Activated T-cell treated with anti-CD3 and anti-CD28 coated beads, Interleukin-2, amount 50 U/mL, for 24 hours (primary cell): ENCODE measurements at places on chromosomes 13 and 19.

DNA sequence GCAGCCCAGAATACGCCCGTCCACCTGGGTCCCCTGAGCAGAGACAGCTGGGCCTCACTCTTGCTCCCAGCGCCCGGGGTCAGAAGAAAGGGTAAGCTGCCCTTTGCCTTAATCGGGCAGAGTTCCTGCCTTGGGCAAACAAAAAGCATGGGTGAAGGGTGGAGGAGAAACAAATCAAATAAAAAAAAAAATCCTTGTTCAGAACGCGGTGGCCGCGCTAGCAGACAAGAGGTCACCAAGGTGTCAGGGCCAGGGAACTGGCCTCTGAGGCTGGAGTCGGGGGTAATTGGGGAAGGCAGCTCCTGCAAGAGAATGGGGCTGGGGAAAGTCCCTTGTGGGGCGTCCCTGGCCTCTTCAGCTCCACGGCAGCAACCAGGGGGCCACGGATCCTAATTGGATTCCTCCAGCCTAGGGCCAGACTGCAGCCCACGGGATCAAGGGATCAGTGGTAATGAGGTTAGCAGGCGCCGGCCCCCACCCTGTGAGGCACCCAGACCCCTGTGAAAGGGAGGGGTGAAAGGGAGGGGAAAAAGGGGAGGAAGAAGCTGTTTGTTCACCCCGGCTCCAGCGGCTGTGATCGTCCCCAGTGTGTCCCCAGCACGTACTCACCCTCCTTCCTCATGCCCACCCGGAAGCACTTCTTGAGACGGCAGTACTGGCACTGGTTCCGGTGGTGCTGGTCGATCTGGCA, 5.5 kb downstream of the NR2F6 start:
- DNase-seq = no peak

GRCh38 chr19:16041299-16041990, 34.9 kb upstream of the TPM4 start:
- peak; percentile 88 for DNase-seq

GRCh38 chr13:50125304-50125553, 110.0 kb downstream of the KCNRG start:
- no peak for DNase-seq

GRCh38 chr13:25280396-25280795, 6.9 kb downstream of the MTMR6 start:
- DNase-seq = no peak

DNA sequence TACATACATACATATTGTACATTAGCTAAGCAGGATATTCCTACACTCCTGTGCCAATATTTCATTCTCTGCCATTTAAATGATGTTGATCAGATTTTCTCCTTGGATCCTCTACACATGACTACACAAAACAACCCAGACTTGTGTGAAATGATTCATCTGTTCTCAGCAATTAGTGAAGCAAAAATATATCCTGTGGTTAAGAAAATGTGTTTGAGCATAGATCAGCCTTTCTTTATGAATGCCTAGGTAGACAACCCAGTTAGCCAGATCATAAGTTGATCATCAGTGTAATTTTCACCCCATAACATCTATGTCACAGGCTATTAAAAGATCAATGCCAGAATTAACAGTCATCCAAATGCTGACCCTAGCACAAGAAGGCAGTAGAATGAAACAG, 275.2 kb upstream of the EDNRB start:
- no peak for DNase-seq

DNA sequence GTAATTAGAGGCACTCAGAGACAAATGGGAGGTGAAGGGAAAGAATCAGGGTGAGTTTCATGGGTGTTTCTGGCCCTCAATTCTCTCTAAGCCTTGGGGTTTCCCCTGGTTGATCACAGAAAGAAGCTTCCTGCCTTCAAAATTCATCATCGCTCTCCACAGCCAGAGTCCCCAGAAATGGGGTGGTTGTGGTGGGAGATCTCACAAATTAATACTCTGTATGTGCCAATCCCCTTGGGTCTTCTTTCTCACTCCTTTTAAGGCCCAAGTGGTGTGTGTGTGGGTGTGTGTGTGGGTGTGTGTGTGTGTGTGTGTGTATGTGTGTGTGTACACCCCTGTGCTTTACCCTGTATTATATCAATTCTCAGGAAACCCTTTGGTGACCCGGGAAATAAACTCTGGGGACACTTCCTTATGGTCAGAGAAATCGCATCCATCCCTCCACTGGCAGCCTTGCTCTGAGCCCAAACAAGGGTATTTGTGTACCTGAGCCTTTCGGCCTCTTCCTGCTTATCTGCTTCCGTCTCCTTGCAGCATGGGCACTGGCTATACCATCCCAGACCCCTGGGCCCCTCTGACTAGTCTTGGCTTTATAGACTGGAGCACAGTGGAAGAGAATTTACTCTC, 2.8 kb upstream of the FCGBP start:
- DNase-seq = peak; percentile 51

DNA sequence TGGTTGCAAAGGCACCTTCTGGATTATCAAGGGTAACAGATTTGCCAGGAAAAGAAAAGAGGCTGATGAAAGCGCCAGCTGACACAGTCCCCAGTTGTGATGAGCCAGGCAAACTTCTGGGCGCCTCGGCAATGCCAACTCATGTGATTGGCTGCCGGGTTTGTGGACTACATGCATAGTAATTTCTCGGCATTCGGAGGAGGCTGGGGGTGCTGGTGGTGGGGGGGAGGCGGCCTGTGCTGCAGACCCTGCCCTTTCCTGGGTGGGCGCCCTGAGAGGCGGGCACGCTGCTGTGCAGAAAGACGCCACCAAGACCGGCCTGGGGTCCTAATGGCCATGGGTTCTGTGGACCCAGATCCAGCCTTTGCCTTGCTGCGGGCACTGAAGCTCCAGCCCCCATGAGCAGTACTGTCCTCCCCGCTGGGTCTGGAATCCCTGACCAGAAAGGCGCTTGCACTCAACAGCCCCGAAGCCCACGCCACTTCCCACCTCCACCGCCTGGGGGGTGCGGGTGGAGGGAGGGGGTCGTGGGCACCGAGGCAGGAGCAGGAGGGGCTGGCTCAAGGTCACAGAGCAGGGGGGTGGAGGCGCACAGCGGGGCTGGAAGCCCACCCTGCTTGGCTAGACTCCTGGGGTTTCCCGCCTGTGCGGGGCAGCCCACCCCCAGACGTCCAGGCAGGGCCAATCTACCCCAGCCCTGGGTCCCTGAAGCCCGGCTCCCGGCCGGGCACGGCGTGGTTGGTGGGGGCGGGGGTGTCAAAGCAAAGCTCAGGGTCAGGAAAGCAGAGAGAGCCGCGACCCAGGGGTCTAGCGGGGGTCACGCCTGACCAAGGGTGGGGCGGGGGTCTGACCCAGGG, 1.0 kb downstream of the DIRAS1 start:
- DNase-seq = no peak

DNA sequence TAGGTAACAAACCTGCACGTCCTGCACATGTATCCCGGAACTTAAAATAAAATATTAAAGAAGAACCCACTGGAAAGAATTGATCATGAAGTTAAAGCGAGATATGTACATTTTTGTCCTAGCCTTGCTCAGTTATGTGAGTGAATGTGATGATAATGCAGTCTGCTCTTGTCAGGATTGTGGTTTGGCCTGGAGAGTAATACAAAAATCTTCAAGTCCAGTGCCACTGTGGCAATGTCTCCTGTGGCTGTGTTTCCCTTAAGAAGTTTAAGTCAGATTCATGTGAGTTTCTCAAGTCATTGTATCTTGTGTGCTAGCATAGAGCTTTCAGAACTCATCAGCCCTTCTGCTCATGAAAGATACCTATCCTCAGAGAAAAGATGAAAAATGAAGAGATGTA, 18.0 kb upstream of the ITGBL1 start:
- DNase-seq = no peak

DNA sequence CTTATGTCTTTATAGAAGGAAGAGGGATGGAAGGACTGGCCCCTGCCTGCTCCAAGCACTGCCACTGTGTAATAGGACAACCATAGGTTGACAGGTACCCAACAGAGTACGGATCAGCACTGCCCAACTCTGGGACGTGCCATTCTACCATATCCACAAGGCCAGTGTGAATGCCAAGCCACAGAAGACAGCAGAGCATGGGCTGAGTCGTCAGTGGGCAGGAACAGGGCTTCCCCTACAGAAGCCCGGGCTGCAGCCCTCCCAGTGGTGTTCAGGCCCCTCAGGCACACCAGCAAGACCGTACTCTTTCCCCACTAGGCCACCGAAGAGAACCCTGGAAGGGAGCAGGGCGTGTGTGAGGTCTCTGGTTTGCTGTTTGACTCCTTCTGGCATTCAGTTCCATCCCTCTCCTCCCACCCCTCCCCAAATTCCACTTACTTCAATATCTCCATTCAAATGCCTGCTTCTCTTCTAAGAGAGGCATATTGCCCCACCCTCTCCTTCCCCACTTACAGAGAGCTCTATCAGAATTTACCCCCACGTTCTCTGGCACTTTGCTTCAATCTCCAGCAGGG, 209.4 kb downstream of the FOXO1 start:
- no peak for DNase-seq

- peak; percentile 92 for DNase-seq
Measured at GRCh38 chr13:74134221-74134776, at the start of gene KLF12. TSS of gene KLF12 (minus strand) at chr13:74134404.

DNA sequence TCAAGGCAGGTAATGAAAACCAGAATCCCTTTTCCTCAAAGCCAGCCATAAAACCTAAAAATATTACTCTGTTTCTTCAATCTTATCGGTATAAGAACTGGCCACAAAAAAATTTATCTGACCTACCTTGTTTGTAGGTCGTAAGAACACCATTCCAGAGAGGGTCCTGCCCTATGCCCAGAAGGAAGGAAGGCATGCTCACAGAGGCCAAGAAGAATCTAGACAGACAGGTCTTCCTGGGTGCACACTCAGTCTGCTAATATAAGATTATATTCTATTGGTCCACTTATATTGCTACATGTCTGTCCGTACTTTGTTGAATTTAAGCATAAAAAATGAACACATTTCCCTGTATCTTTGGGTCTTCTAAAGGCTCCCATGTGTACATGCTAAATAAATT, 2136.1 kb upstream of the PCDH20 start:
- DNase-seq = no peak

DNA sequence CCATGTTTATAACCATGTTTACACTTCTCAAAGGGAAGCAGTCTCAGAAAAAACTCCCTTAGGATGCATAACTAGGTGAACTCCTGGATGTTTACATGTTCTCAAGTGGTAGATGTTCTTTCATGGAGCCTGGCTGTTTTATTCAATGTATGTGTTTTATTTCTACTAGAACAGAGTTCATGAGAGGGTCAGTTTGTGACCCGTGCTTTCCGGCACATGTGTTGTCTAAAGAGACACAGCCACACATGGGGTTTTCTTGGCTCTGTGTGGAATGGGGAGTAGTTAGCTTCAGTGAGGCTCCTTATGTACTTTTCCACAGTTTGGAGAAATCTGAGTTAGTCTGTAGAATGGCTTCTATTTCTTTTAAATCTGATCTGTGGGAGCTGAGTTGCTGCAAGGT, 60.9 kb downstream of the ATP8A2 start:
- DNase-seq = no peak

DNA sequence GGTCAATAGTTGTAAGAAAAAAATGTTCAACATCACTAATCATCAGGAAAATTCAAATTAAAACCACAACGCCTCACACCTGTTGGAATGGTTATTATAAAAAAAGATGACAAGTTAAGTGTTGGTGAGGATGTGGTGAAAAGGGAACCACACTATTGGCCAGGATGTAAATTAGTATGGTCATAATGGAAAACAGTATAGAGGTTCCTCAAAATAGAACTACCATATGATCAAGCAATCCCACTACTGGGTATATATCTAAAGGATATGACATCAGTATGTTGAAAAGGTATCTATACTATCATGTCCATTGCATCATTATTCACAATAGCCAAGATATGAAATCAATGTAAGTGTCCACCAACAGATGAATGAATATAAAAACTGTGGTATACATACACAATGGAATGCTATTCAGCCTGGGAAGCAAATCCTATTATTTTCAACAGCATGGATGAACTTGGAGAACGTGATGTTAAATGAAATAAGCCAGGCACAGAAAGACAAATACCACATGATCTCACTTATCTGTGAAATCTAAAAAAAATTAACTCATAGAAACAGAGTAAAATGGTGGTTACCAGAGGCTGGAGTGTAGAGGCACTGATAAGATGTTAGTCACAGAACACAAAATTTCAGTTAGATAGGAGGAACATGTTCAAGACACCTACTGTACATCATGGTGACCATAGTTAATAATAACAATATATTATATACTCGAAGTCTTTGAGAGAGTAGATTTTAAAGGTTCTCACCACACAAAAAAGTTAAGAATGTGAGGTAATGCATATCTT, 56.6 kb downstream of the TBC1D4 start:
- no peak for DNase-seq

DNA sequence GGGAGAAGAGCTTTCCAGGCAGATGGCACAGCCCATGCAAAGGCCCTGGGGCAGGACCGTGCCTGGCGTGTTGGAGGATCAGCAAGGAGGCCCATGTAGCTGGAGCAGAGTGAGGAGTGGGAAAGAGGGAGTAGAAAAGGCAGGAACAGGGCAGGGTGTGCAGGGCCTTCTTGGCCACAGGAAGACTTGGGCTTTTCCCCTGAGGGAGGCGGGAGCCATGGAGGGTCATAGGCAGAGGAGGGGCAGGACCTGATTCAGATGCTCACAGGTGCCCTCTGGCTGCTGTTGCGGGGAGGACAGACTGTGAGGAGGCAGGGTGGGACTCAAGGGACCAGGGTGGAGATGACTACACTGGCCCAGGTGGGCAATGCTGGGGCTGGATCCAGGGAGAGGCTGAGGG, 13.8 kb upstream of the PTPRS start:
- DNase-seq = peak; percentile 39

DNA sequence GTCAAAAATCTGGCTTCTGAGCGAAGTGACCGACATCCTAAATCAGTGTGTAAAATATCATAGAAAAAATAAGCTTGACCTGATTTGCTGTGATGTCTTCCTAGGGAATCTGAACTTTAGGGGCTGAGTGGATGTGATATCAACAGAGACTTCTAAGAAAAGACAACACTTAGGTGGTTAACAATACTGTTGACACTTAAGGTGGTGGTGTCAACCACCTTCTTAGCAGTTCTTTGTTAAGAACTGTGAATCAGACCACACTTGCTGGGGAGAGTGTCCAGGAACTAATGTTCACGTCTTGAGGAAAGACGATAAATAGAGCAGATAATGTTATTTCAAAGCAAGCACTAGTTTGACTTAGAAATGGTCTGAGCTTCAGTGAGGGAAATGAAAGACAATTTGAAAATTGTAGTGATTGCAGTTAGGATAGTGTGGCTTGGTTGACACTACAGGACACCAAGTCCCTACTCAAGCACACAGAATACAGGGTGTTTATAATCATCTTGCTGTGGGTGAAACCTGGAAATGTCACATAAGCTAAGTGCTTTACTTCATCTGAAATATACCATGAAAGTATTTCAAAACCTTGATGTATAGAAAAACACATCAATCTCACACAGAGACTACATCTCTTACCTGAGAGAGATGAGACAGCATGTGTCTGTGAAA, 1936.5 kb downstream of the PCDH9 start:
- no peak for DNase-seq

DNA sequence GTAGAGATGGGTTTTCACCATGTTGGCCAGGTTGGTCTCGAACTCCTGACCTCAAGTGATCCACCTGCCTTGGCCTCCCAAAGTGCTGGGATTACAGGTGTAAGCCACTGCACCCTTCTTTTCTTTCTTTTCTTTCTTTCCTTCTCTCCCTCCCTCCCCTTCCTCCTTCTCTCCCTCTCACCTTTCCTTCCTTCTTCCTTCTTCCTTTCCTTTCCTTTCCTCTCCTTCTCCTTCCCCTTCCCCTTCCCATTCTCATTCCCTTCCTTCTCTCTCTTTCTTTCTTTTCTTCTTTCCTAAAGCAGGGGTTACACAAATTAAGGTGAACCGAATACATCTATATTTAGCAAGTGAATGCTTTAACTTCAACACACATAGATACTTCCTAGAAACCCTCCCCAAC, 58.0 kb upstream of the URI1 start:
- DNase-seq = no peak
